ENCODE measurements at places on chromosomes 7 and 10. TPM values are rescaled to one million over a fixed set of nuclear protein-coding genes. Genes with fewer than 3 reads are reported as not detected.

The NRAP gene
- polyA plus RNA-seq: not detected

The LIPK gene
- not detected for polyA plus RNA-seq

The SLC13A1 gene
- polyA plus RNA-seq: not detected

The MAP3K8 gene
- polyA plus RNA-seq: 40.0 TPM

The SLC26A3 gene
- not detected for polyA plus RNA-seq

The RAMP3 gene
- not detected for polyA plus RNA-seq

The UTF1 gene
- polyA plus RNA-seq: not detected

The TDRD1 gene
- not detected for polyA plus RNA-seq

The GPR15LG gene
- polyA plus RNA-seq: not detected

The GTF2IRD2 gene
- polyA plus RNA-seq: 12.6 TPM

The CTAGE6 gene
- not detected for polyA plus RNA-seq

The PALD1 gene
- 0.08 TPM for polyA plus RNA-seq

The PRKG1 gene
- polyA plus RNA-seq: 0.36 TPM

The CPEB3 gene
- polyA plus RNA-seq: 2.5 TPM

The OR6V1 gene
- not detected for polyA plus RNA-seq

The SLC35B4 gene
- polyA plus RNA-seq: 17.2 TPM

The VIPR2 gene
- not detected for polyA plus RNA-seq

The NPTX2 gene
- polyA plus RNA-seq: not detected

The TAS2R5 gene
- polyA plus RNA-seq: 0.33 TPM

The MUC12 gene
- polyA plus RNA-seq: not detected

The OPN4 gene
- not detected for polyA plus RNA-seq

The CD36 gene
- 0.69 TPM for polyA plus RNA-seq

The HTR5A gene
- polyA plus RNA-seq: not detected

The SFTPA2 gene
- polyA plus RNA-seq: not detected

The FRMD4A gene
- polyA plus RNA-seq: 1.7 TPM

The IFIT2 gene
- polyA plus RNA-seq: 13.6 TPM

The MALSU1 gene
- 68.1 TPM for polyA plus RNA-seq

The ANKRD1 gene
- not detected for polyA plus RNA-seq

The SPDYE2B gene
- polyA plus RNA-seq: not detected

The SVIL gene
- polyA plus RNA-seq: 2.6 TPM

The ST8SIA6 gene
- polyA plus RNA-seq: not detected

The MMD2 gene
- polyA plus RNA-seq: not detected

The DHTKD1 gene
- polyA plus RNA-seq: 26.3 TPM

The WNT8B gene
- not detected for polyA plus RNA-seq

The TFEC gene
- polyA plus RNA-seq: 14.7 TPM

The EN2 gene
- not detected for polyA plus RNA-seq

The GDF2 gene
- polyA plus RNA-seq: not detected

The SEC61G gene
- 178 TPM for polyA plus RNA-seq

The MMRN2 gene
- not detected for polyA plus RNA-seq

The TMEM213 gene
- not detected for polyA plus RNA-seq

The PRKCQ gene
- polyA plus RNA-seq: 1.7 TPM

The CAMK1D gene
- 41.4 TPM for polyA plus RNA-seq

The TMEM196 gene
- not detected for polyA plus RNA-seq

The ZNF467 gene
- polyA plus RNA-seq: not detected

The TEX47 gene
- polyA plus RNA-seq: not detected

The CCDC172 gene
- polyA plus RNA-seq: not detected

The NPSR1 gene
- not detected for polyA plus RNA-seq

The LIPF gene
- not detected for polyA plus RNA-seq

The TAC1 gene
- not detected for polyA plus RNA-seq
